Hematopoietic multipotent progenitor cell treated with erythropoietin and hydrocortisone succinate and interleukin-3 and kit ligand, for 8 days (in vitro differentiated cells): ENCODE measurements at places on chromosomes 4 and X.

DNA sequence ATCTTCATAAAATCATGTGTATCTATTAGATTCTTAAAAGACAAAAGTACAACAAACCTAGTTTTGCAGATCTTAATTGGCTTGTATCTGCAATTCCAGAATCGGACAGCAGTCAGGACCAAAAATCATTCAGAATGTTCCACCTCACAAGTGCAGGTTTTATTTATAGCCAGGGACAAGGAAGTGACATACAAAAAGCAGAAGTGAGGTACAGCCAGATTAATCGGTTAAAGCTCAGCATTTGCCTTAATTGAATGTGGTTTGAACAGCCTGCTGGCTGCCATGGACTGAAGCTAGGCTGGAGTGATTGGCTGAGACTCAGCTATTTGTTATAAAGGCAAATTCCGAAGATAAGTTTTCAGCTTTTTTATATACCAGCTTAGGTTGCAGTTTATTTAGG is 932.6 kb downstream of the C4orf33 start:
- DNase-seq, result no peak

GRCh38 chr4:82733636-82734035 is 65.0 kb downstream of the SCD5 start:
- no peak for DNase-seq

DNA sequence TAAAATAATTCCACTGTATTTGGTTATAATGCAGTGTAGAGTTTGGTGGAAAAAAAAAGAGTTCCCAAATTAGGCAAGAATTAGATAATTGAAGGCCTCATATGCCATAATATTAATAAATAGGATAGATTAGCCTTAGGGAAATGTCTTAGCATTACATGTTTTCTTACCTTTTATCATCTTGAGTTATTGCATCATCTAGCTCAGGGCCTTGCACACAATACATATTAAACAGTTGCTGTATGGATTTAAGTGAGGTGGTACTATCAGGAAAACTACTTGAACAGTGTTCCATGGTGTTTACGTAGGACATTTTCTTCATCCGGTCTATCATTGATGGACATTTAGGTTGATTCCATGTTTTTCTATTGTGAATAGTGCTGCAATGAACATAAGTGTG is 419.4 kb downstream of the EPHA5 start:
- DNase-seq, result no peak

DNA sequence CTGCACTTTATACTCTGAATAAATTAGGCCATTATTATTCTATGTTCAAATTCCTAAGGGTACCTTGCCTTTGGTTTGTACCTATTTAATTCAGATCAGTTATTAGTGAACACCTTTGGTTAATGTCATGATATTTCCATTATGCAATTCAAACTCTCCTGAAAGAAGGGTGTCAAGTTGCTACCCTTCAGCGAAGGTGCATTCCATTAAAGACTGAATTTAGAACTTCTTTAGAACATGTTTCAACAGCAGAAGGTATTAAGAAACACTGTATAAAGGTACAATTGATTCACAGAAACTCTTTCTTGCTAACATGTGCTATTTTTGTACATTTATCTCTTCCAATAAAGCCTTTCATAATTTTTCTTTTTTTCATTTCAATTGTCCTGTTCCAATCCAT is 1545.4 kb upstream of the PCDH10 start:
- no peak for DNase-seq

DNA sequence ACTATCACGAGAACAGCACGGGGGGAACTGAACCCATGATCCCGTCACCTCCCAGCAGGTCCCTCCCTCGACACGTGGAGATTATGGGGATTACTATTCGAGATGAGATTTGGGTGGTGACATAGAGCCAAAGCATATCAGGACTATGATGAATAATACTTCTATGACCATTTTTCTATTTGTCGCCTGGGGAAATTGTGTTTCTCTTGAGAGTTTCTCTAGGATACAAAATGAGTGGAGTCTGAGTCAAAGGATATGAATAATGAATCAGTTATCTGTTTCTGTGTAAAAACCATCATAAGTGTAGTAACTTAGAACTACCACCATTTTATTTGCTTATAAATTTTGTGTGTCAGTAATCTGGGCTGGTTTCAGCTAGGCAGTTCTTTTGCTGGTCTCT is 533.0 kb upstream of the ARX start:
- no peak for DNase-seq

- DNase-seq, result no peak
Measured at GRCh38 chrX:153670748-153671588, 2.6 kb downstream of the PNCK start.

DNA sequence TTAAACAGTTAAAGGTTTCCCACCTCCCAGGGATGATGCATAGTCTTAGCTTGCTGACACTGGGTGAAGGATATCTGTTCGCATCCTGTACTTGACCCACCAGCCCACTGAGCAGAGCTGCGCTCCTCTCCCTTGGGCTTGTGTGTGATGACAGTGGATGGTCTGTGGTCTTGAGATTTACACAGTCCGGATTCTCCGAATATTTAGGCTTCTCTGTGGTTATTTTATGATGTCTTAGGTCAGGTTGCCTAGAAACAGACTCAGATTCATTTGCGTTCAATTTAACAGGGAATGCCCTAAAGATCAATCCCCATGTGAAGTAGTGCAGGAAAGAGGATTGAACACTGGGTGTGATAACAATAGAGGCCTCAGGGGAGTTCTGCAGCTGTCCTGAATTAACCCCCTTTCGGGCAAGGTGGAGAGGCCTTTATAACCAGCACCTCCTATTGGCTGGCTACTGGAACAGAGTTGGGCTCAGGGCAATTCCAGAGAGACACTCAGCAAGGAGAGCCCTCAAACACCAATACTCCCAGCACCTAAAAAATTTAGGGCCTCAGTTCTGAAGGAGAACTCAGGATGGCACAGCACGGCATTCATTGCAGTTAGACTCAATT is 653.2 kb upstream of the GALNT7 start:
- DNase-seq, result no peak

DNA sequence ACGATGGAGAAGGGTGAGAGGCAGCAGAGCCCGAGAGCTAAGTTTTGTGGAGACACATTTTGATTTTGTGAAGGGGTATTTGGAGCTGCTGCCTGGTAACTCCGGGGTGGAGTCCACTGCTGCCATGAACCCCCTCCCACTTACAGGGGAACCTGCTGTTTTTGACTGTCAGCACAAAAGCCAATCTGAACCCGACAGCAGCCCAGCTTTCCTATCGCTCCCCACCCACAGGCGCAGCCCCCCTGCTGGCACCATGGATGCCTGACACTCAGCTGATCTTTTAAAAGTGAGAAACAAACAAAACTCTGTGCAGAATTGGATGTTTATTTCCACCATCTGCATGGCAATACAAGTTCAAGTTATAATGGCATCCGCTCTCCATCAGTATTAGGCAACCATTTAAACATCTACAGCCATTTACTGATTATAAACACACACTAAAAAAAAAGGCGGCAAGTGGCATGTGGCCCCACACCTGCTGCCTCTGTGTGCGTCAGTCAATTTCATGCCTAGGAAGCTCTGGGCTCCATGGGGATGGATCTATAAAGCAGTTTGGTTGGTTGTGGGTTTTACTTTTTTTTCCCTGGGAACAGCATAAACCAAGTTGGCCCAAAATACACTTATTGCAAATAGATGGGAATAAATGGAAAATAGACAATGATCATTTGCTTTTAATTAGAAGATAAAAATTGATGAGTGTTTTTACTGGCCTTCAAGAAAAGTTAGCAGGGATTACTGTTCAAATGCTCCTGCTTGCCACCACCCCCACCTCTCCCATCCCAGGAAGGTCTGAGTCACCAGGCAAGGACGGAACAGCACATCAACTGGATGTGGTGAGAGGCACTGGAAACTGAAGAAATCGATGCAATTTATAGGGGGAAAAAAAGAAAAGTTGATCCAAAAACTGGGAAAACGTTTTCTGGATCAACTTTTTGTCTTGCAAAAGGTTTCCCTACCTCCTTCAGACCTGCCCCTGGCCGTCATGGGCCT is 46.0 kb downstream of the SEPSECS start:
- DNase-seq, result no peak

GRCh38 chr4:174522183-174523024 is at the start of gene HPGD:
Gene HPGD (minus strand): TSS chr4:174522488. CDS start chr4:174522451, 37 bp downstream.
- DNase-seq, result peak; percentile 54

DNA sequence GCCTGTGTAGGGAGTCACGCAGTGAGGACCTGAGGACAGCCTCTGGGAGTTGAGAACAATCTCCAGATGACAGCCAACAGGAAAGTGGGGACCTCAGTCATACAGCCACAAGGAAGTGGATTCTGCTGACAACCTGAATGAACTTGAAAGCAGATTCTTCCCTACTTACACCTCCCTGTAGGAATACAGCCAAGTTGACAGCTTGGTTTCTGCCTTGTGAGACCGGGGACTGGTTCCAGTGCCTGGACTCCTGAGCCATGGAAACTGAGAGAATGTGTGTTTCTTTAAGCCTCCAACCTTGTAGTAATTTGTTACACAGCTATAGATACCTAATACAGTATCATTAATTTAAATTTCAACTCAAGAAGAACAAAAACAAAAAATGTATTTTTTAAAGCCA is 107.5 kb downstream of the CNKSR2 start:
- DNase-seq, result no peak

DNA sequence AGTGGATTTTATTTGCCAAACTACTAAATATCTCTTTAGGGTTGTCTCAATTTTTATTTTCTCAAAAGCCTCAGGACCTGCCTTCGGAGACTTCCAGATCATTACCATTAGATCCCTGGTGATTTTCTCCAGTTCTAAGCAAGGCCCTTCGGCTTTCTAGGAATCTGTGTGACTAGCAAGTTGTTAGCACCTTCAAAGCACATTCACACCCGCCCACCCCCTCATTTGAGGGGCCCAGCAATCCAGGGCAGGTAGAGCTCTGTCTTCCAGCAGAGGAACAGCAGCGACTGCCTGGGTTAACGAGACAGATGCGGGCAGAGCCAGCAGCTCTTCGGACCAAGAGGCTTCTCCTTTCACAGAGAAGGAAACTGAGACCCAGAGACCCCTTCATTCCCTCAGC is 2.0 kb downstream of the WDR1 start:
- DNase-seq, result no peak

- no peak for DNase-seq
Measured at GRCh38 chr4:86741846-86742245, 107.3 kb downstream of the SLC10A6 start.

DNA sequence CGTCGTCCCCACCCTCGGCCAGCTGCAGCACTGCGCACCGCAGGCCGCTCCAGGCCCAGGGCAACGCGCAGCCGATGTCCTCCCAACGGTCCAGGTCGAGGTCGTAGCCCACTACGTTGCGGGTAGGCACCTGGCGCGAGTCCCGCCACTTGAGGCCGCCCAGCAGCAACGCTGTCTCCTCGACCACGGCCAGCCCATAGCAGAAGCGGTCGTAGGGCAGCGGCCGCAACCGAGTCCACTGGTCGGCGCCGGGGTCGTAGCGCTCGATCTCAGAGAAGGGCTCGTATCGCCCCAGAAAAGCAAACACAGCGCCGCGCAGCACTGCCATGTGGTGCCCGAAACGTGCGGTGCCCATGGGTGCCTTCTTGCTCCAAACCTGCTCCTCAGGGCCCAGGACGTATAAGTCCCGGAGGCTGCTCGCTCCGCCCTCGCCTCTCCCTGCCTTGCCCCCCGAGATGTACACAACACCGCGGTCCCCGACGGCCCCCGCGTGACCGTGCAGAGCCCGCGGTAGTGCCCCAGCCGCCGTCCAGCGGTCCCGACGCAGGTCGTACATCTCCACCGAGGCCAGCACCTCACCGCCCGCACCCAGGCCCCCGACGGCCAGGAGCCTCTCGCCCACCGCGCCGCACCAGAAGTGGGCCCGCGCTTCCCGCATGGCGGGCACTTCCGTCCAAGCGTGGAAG is 2.1 kb downstream of the KLHL34 start:
- no peak for DNase-seq
